Activated CD4-positive, alpha-beta memory T cell treated with anti-CD3 and anti-CD28 coated beads, Interleukin-2, amount 10 ng/mL, durations not matched to agents 7 days and 5 days (primary cell): ENCODE measurements at places on chromosomes 4 and X.

- no peak for DNase-seq
Observed at GRCh38 chr4:186771624-186772023, 48.0 kb upstream of the FAT1 start.

- DNase-seq, result no peak
Observed at GRCh38 chr4:147950841-147951240, 219.0 kb downstream of the ARHGAP10 start.

GRCh38 chr4:16217300-16218051 is 8.8 kb downstream of the TAPT1 start:
- DNase-seq, result no peak

GRCh38 chr4:16667464-16667863 is 231.0 kb downstream of the LDB2 start:
- DNase-seq, result no peak

DNA sequence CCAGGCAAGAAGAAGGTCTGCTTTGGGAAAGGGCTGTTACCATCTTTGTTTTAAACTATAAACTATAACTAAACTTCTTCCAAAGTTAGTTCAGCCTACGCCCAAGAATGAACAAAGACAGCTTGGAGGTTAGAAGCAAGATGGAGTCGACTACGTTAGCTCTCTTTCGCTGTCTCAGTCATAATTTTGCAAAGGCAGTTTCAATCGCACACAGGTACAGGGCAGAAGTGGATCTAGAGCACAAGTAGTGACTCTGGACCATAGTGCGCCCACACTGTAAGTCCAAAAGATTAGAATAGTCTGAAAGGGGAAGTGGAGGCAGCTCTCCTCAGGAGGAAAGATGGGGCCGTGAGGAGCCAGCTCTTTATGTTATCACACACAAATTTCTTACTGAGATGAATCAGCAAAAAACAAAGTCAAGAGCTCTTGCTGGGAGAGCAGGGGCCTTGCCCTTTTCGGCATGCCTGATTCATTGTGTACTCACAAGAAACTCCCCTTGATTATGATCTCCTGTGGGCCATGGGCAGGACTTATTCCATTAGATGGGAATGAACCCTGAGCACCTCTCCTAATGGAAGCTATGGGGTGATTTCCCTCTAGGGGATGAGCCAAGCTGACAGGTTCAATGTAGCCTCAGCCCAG is 58.6 kb downstream of the FUNDC1 start:
- DNase-seq, result no peak

GRCh38 chrX:16957751-16958150 is 11.3 kb downstream of the REPS2 start:
- DNase-seq, result no peak

DNA sequence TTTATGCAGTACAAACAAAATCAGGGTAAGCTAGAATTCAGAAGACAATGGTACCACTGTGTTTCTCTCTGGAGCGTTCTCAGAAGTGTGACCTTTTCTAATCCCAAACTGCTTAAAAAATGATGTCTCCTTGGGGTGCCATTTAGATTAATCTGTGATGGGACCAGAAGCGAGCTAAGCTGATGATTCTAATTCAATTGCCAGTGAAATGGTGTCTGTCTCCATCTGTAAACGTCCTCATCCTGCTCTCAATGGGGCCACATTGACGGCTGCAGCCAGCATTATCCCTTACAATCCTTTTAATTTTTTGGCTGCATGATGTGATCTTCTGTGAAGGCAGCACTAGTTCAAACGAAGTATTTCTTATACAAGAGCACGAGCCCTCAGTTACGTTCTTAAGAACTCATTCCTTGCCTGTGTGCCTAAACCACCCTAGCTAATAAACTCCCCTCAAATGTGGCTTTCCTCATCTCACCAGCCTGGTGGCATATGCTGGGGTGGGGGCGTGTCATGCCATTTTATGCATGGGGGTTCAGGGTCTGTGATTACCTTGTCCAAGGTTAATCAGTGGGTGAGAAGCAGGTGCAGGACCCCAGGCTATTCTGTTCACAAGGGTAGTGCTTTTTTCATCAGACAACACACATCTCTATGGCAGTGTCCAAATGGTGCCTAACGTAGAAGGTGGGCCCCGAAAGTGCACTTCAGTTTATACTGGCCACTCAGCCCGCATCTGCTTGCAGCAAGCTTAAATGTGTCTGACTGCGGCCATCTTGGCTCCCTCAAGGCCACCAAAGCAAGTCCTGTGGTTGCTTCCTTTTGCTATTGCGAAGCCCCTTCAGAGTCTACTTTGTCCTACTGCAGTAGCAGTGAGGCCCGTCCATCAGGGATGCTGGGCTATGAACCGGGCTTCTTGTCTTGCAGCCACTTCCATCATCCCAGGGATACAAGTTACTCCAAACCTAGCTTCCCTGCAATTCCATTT is 45.7 kb upstream of the SLC2A9 start:
- no peak for DNase-seq

GRCh38 chr4:13323921-13324320 is 160.2 kb downstream of the RAB28 start:
- DNase-seq, result no peak

GRCh38 chrX:95919605-95920004 is 765.0 kb upstream of the DIAPH2 start:
- DNase-seq, result no peak

DNA sequence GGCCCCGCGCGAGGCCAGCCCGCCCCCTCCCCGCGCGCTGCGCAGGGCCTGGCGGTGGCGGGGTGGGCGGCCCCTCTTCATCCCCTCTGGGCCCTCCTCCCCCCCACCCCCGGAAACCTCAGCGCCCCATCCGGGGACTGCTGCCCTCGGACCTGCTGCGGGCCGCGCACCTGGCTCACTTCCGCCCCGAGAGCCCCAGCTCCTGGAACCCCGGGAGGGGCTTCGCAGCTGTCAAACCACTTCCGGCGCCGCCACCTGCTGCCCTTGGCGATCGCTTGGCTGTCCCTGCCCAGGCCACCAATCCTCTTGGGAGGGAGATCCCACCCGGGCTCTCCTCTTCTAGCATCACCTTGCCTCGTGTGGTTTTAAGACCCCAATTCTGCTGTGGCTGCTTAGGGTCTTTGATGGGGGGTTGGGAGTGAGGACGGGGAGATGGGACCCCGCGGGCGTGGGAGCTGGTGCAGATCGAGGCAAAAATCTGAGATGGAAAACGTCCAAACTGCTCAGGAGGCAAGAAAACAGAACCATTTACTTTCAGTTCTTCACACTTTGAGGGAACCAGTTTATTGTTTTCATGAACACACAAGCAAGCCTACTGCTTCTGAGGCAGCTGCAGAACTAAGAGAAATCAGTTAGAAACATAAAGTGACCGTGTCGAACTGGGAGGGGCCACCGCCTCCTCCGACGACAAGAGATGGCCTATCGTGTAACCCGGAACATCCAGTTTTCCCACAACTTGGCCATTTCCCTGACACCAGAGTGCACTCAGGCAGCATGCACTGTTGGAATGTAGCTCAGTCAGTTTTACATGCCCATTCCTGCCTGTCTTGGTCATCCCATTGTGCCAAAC is 754 bp downstream of the MTMR1 start:
- peak; percentile 83 for DNase-seq

DNA sequence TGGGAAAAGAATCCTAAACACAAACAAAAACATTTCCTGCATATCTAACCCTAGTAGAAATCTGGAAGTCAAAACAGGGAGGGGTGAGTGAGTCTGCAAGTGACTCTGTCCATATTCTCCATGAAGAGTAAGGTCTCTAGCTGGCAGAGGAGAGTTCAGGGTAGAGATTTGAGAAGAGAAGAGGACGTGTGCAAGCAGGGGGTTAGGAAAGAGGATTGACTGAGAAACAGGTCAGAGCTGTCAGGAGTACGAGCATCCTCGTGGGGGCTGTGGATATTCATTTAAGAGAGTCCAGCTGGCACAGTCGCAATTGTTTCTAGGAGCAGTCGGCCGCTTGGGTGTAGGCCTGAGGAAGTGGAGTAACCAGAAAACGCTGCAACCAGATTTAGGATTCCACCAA is 27.9 kb downstream of the PROM1 start:
- DNase-seq, result no peak

- DNase-seq, result no peak
Observed at GRCh38 chr4:26207631-26208030, 113.2 kb upstream of the RBPJ start.

DNA sequence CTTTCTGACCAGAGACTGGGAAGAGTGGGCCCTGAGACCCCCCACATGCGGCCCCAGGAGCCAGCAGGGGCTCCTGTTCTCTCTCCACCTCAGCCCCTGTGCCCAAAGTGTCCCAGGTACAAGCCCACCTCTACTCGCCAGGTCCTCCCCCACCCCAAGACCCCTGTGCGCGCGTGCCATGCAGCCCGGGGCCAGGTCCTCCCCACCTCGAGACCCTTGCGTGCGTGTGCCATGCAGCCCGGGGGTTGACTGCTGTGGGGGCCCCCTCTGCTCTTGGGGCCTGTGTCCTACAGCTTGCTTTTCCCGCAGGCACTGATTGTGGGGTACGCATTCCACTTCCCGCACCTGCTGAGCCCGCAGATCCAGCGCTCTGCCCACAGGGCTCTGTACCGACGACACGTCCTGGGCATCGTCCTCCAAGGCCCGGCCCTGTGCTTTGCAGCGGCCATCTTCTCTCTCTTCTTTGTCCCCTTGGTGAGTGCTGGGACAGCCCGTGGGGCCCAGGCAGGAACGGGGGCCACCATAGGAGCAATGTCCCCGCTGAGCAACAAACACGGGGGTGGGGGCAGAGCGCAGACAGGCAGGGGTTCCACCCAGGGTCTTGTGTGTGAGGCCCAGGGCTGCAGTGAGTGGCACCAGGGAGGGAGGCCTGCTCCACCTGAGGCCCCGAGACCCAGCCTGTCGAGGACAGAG is 20.3 kb downstream of the DGKQ start:
- no peak for DNase-seq

- DNase-seq, result no peak
Observed at GRCh38 chr4:174401471-174402130, 117.9 kb downstream of the CEP44 start.

DNA sequence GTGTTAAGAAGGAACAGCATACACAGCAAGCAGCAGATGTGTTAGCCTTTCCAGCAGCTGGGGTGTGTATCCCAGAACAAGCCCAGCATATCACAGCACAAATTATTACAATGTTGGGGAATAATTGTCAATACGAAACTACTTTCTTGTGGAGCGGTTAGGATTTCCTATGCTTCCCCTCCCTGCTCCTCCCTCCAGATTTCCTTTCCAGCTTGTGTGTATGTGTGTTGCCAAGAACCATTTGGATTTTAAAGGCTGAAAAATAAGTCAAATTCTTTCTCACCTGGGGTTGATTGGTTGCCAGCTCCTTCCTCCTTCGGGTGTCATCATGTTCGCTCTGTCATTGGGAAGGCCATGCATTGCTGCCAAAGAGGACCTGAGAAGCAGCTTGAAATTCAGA is 178.2 kb upstream of the FRMPD4 start:
- no peak for DNase-seq

- DNase-seq, result no peak
Observed at GRCh38 chrX:118596390-118596789, 100.8 kb downstream of the DOCK11 start.

- no peak for DNase-seq
Observed at GRCh38 chrX:81729269-81729777, 527.4 kb downstream of the SH3BGRL start.

DNA sequence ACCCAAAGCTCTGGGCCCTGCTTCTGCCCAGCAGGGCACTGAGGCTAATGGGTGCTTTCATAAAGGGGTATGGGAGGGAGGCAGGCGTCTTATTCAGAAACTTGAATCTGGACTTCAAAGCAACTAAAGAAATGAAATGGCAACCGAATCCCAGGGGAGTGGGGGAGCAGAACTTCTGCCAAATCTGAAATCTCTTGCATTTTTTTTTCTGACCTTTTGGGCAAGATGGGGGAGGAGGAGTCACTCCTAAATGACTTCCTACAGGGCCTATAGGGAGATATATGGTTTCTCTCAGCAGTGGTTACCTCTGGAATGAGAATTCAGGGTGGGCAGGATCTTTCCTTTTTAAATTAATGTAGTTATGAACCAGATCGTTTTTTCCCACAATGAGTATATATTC is 30.6 kb upstream of the KIAA1210 start:
- no peak for DNase-seq

- DNase-seq, result no peak
Observed at GRCh38 chr4:76590798-76591281, 155.8 kb downstream of the SHROOM3 start.

DNA sequence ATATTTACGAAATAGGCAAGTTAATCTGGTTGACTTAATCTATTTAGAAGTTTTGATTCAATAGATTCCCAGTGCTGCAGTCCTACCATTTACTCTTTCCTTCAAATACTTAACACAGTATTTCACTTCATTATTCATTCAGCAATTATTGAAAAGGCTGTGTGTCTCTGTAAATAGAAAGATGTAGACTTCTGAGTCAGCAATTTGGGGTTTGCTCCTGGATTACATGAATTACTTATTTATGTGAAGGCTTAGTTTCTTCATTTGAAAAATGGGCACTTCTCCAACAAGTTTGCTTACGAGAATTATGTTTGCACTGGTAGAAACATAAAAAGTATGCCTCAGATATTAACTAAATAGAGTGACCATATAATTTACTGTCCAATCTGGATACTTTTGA is 17.4 kb downstream of the ADAM29 start:
- no peak for DNase-seq

DNA sequence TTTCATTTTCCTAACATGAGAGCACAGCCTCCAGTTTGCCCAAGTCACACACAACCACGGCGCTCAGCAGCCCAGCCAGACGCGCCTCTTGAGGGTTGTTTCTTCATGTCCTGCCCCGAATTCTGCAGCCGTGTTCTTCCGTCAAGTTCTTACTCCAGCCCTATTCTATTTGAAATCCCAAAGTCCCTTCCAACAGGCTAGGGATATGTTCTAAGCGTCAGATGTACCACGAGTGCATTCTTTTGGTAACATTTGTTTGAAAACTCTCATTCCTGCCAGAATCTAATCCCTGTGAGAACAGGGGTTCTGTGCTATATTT is 23.1 kb downstream of the ACSL1 start:
- DNase-seq, result no peak

- DNase-seq, result no peak
Observed at GRCh38 chr4:20752641-20753040, 52.4 kb downstream of the PACRGL start.

DNA sequence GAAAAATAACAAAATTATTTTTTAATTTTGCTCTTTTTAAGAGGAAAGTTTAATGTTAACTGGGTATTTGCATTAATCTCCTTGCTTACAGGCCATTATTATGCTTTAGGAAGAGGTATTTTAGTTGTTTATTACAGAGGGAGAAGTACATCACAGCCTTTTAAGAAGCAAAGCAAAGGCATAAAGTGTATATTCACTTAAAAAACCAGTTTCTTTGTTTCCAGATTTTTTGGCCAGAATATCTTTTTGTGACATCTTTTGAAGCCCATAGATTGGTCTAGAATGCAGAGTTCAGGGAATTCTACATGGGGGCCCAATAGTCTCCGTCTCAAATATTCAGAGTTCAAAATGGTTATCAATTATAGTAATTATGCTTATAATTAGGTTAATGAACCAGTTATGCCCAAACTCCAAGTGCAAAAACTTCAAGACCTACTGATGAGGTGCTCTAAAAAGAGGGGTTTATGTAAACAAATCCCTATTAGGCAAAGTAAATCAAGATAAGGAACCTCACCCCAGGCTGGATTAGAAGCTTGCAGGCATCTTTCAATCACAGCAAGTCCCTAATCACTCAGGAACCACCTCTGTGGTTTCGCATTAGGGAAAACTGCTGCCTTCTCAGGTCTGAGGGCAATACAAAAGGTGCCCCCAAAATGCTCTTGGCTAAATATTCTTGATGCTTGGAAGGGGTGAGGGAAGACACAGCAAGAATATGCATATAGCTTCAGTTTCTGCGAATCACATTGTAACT is 1.4 kb downstream of the CXXC4 start:
- DNase-seq, result no peak

- no peak for DNase-seq
Observed at GRCh38 chr4:55765070-55765469, 54.5 kb upstream of the EXOC1L start.
